ENCODE measurements at places on chromosomes 3 and 15.

DNA sequence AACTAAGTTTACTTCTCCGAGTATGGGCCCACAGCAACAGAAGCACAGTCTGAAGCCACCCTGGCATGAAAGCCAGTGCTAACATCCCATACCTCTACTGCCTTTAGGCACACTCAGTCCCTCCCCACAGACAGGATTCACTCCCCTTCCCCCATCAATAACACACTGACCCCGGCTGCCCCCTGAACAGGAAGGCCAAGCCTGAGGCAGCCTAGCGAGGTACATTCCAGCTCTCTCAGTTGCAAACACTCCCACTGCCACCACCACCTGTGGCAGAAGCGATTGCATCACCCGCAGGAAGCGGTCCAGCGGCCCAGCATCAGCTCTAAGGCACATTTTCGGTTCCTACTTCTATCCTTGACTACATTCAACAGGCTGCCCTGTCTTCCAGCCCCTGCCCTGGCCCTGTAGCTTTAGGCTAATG is 7.0 kb upstream of the BMF start:
- no peak for DNase-seq

DNA sequence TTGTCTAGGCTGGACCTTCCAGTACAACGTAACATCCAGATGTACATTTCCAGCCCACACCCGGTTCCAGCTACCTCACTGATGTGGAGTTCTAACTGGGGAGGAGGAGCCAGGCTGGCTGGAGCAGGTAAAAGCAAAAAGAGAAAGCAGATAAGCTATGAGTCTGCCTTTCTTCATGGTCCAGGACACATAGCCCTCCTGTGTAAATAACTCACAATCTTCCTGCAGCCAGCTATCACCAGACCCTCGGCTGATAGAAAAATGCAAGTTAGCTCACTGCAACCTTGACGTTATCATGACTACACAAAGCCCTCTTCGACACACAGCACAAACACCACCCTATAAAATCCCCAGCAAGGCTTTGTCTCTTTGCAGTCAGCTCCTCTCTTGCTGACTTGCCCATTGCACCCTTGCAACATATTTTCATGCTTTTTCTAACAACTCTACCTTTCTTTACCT is 20.5 kb upstream of the ELP6 start:
- no peak for DNase-seq

GRCh38 chr3:78414261-78414660 is 1353.5 kb downstream of the ROBO1 start:
- DNase-seq, result no peak

DNA sequence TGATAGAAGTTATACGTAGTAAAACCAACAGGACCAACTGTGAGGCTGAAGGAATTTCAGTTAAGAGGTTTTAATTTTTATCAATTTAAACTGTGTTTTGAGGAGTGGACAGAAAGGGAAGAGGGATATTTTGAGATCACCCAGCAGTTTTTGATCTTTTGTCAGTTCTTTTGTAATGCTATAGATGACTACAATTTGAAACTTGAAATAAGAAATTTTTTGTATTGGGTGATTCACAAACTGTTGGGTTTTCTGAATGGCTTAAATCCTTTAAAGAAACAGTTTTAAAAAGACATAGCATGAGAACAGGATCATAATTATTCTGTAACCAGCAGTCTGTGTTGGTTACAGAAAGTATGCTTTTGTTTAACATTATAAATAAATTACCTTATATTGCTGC is 67.4 kb downstream of the TCF12 start:
- no peak for DNase-seq

- peak; percentile 54 for DNase-seq
Measured at GRCh38 chr3:158794936-158795518, 6.8 kb upstream of the MFSD1 start.

GRCh38 chr3:10263646-10264363 is 15.5 kb downstream of the TATDN2 start:
- DNase-seq, result peak; percentile 34

DNA sequence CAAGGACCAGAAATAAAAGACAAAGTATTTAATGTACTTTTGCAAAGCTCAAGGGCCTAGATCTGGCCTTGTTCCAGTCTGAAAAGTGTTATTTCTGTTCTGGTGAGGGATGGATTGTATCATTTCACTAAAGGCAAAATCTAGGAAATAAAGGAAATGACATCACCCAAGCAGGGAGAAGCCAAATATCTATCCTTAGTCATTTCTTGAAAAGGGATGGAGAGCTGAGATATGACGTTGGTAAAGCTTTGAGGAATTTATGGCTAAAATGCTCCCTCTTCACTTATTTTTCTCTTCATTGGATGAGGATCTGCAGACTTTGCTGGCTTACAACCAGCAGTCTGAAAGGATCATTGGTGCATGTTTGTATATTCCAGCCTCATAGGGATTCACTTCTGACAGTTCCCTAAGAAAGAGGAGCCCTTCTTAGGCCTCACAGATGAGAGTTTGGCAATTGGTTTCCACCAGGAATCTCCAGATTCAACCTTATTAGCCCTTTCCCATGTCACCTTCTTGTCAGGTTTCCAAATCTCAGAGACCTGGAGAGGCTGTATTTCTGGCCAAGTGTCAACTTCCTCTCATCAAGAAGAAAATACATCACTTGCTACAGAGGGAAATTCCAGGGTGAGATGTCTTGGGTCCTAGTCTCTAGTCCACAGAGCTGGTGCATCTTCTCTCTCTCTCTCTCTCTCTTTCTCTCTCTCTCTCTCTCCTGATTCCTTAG is 93.7 kb upstream of the BOC start:
- DNase-seq, result peak; percentile 56

DNA sequence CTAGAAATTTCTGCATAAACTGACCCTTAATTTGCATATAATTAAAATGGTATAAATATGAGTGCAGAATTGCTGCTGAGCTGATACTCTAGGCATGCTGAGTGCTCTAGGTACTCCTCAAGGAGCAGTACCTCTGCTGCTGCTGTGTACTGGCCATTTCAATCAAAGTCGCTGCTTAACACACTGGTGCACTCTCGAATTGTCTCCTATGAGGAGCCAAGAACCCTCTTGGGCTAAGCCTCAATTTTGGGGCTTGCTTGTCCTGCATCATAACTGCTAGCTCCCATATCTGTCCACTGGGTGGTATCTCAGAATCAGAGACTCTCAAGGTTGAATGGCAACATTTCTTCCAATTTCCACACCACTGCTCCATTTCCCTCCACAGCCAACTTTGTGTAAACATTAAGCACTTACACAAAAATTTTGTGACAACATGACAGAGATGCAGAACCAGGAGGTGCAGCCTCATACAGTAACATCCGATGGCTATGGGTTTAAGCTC is 82.5 kb downstream of the XXYLT1 start:
- peak; percentile 22 for DNase-seq

DNA sequence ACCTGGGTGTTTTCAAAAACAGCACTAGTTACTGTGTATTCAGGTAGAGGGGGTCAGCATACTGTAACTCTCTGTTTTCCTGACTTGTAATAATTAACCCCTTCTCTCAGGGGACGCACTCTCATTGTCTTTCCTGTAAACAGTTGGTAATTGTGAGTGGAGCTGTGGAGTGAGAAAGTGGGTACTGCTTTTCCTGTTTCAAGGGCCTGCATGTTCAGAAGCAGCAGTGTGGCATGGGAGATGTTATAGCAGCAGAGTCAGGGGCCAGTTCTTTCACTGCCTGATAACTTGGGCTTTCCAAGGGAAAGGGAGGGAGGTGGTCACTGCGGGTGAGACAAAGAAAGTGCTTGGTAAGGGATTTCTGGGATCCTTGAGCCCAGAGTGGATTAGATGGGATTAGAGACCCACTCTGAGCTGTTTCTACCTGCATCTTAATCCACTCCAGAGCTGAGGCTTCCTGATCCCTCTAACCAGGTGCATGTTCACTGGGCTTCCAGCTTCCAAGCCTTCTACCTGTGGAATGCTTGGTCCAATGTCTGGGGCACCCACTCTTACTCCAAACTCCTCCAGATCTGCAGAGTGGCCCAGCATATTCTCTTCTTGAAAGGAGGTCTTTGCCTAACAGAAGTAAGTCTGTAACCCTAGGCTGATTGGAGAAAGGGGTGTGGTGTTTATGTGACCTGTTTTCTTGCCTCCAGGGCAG is 105.2 kb downstream of the RPLP1 start:
- DNase-seq, result no peak

Data from HFFc6 (cell line).